ENCODE measurements at places on chromosomes 2 and 18. TPM values are rescaled to one million over a fixed set of nuclear protein-coding genes. Genes with fewer than 3 reads are reported as not detected.

Gene HAAO
- total RNA-seq: 6.1 TPM

Gene NPC1
- total RNA-seq: 29.3 TPM

Gene CYS1
- total RNA-seq: 0.46 TPM

Gene ANKRD29
- not detected for total RNA-seq

Gene CPLX4
- not detected for total RNA-seq

Gene NPAS2
- 4.8 TPM for total RNA-seq

GRCh38 chr2:189016311-189016861, 42.2 kb downstream of the COL3A1 start:
- H3K4me1 ChIP-seq: no peaks in the 10 kb centered on the region
- H3K4me3 ChIP-seq: no peak overlapping the region
- H3K27ac ChIP-seq: no peak overlapping the region
- peaks cover 18% of the 10 kb centered on the region for H3K27me3 ChIP-seq
- no peaks in the 10 kb centered on the region for H3K36me3 ChIP-seq

- H3K27me3 ChIP-seq: no peaks in the 10 kb centered on the region
- no peak overlapping the region for H3K4me3 ChIP-seq
- no peak overlapping the region for H3K27ac ChIP-seq
- no peak for DNase-seq
- no peaks in the 10 kb centered on the region for H3K36me3 ChIP-seq
- no peaks in the 10 kb centered on the region for H3K4me1 ChIP-seq
These were observed 465.5 kb upstream of the ID2 start for GRCh38 chr2:8216397-8216796.

DNA sequence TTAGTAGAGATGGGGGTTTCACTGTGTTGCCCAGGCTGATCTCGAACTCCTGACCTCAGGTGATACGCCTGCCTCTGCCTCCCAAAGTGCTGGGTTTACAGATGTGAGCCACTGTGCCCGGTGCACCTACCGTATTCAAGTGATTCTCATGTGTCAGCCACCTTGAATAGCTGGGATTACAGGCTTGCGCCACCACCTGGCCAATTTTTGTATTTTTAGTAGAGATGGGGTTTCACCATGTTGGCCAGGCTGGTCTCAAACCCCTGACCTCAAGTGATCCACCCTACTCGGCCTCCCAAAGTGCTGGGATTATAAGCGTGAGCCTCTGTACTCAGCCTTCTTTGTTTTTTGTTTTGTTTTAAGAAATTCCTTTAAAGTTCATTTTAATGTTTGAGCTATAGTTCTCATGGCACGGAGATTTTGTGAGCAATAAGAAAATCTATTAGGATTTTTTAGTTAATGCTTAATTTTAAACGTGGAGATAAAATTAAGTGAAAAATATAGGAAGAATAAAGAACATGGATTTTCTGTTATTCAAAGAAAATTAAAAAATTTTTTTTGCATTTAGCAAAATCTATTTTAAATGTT, 242.6 kb downstream of the PHLPP1 start:
- peaks cover 23% of the 10 kb centered on the region for H3K4me1 ChIP-seq
- peak; percentile 71 for DNase-seq
- H3K4me3 ChIP-seq: no peak overlapping the region
- no peaks in the 10 kb centered on the region for H3K27me3 ChIP-seq

- no peak for DNase-seq
- H3K27ac ChIP-seq: no peak overlapping the region
- H3K27me3 ChIP-seq: peaks cover 22% of the 10 kb centered on the region
- no peaks in the 10 kb centered on the region for H3K4me1 ChIP-seq
These were observed 43.3 kb upstream of the SERPINB2 start for GRCh38 chr18:63844254-63844653.

GRCh38 chr2:154489266-154489858, 209.1 kb upstream of the KCNJ3 start:
- no peaks in the 10 kb centered on the region for H3K36me3 ChIP-seq
- no peak overlapping the region for H3K4me3 ChIP-seq
- no peak overlapping the region for H3K27ac ChIP-seq
- no peaks in the 10 kb centered on the region for H3K4me1 ChIP-seq
- no peaks in the 10 kb centered on the region for H3K27me3 ChIP-seq

GRCh38 chr2:236127010-236127409, 41.2 kb downstream of the GBX2 start:
- H3K4me1 ChIP-seq: no peaks in the 10 kb centered on the region
- H3K27me3 ChIP-seq: no peaks in the 10 kb centered on the region
- no peak overlapping the region for H3K4me3 ChIP-seq
- DNase-seq: no peak
- no peak overlapping the region for H3K27ac ChIP-seq
- H3K36me3 ChIP-seq: no peaks in the 10 kb centered on the region

- H3K27me3 ChIP-seq: no peaks in the 10 kb centered on the region
- H3K4me1 ChIP-seq: no peaks in the 10 kb centered on the region
- no peak overlapping the region for H3K4me3 ChIP-seq
- H3K36me3 ChIP-seq: no peaks in the 10 kb centered on the region
- no peak for DNase-seq
These were observed 293.9 kb upstream of the DLGAP1 start for GRCh38 chr18:4748975-4749374.

DNA sequence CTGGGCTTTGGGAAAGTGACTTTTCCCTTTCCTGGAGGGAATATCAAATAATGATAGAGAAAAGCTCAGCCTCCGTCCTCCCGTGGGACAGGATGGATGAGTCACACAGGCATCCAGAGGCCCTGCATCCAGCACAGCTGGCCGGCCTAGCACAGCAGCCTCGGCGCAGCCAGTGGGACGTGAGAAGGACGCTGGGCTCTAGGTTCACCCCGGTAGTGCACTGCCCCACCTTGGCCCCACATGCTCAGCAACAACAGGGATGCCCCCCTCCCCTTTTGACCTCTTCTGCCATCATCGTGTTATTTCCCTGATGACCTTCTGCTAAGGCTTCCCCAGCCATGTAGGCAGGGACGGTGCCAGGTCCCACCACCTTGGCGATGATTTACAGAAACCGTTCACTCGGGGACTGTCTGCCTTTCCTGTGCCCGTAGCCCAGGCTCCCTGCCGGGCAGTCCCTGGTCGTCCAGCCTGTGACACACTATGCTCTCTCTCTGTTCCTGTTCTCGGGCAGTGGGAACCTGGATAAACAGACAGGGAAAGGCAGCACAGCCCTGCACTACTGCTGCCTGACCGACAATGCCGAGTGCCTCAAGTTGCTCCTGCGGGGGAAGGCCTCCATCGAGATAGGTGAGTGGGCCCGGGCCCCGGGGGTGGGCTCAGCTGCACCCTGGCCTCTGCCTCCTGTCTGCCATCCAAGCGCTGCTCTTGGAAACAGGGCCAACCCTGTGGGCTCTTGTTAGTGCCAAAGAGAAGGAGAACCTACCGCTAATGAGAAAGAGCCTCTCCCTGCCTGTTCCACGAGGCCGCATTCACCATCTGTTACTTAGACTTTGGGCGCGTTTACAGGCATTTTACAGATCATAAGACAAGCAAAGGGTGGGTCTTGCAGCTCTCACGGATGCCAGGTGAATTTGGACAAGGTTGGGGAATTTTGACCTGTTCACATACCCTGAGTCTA, 44.6 kb downstream of the ITGB1BP1 start:
- no peak overlapping the region for H3K27ac ChIP-seq
- H3K4me1 ChIP-seq: peaks cover 6% of the 10 kb centered on the region
- no peak overlapping the region for H3K4me3 ChIP-seq
- DNase-seq: no peak
- H3K27me3 ChIP-seq: peaks cover 6% of the 10 kb centered on the region

DNA sequence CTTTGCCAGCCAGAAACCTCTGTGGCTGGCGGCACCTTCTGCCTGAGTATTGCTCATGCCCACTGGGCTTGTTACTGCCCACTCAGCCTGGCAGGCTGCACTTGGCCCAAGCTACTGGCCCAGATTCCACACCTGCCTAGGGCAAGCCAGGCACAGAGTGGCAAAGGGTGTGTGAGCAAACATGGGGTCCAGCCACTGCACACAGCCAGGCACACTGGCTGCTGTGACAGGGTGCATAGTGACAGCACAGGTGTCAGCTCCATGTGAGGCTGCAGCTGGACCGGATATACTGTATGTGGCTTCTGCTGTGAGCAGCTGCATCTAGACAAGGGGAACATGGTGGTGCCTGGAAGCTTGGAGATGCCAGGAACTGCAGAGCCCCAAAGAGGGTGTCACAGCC, 113.9 kb downstream of the COPS8 start:
- no peak overlapping the region for H3K4me3 ChIP-seq
- H3K4me1 ChIP-seq: peaks cover 9% of the 10 kb centered on the region
- DNase-seq: no peak
- no peak overlapping the region for H3K27ac ChIP-seq

- H3K4me1 ChIP-seq: no peaks in the 10 kb centered on the region
- H3K27ac ChIP-seq: no peak overlapping the region
- H3K36me3 ChIP-seq: no peaks in the 10 kb centered on the region
- no peaks in the 10 kb centered on the region for H3K27me3 ChIP-seq
- DNase-seq: no peak
These were observed 533.5 kb upstream of the NRP2 start for GRCh38 chr2:205148755-205149154.

GRCh38 chr2:12543978-12544558, 172.7 kb upstream of the TRIB2 start:
- H3K27ac ChIP-seq: no peak overlapping the region
- no peak overlapping the region for H3K4me3 ChIP-seq
- H3K4me1 ChIP-seq: peaks cover 23% of the 10 kb centered on the region

GRCh38 chr2:108623616-108624015, 89.3 kb downstream of the LIMS1 start:
- H3K36me3 ChIP-seq: no peaks in the 10 kb centered on the region
- no peak for DNase-seq
- H3K27me3 ChIP-seq: no peaks in the 10 kb centered on the region
- peaks cover 72% of the 10 kb centered on the region for H3K4me1 ChIP-seq
- peak overlapping the region; percentile 94 for H3K27ac ChIP-seq
- H3K4me3 ChIP-seq: peak overlapping the region; percentile 92

DNA sequence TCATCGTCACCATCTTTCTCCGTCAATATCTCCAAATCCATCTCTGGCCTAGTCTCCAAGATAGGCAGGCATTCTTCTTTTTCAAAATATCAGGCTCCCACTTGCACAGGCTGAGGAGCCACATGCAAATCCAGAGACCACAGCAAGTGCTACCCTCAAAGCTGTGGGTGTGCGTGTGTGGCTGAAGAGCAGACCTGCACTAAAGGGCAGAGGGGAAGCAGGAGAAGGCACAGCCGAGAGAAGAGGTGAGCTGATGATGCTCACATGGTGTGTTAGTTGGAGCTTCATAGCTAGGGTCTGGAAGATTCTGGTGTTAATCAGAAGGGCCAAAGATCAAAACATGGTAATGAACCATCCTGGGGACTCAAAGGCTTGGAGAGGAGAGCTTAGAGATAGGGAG, 3.8 kb downstream of the SPEG start:
- no peaks in the 10 kb centered on the region for H3K36me3 ChIP-seq
- H3K4me1 ChIP-seq: peaks cover 10% of the 10 kb centered on the region
- H3K4me3 ChIP-seq: no peak overlapping the region
- DNase-seq: no peak
- H3K27me3 ChIP-seq: peaks cover 27% of the 10 kb centered on the region

GRCh38 chr2:120988051-120988699, 252.5 kb downstream of the GLI2 start:
- H3K4me3 ChIP-seq: no peak overlapping the region
- no peaks in the 10 kb centered on the region for H3K36me3 ChIP-seq
- no peaks in the 10 kb centered on the region for H3K27me3 ChIP-seq
- no peak overlapping the region for H3K27ac ChIP-seq
- H3K4me1 ChIP-seq: no peaks in the 10 kb centered on the region
- DNase-seq: no peak

DNA sequence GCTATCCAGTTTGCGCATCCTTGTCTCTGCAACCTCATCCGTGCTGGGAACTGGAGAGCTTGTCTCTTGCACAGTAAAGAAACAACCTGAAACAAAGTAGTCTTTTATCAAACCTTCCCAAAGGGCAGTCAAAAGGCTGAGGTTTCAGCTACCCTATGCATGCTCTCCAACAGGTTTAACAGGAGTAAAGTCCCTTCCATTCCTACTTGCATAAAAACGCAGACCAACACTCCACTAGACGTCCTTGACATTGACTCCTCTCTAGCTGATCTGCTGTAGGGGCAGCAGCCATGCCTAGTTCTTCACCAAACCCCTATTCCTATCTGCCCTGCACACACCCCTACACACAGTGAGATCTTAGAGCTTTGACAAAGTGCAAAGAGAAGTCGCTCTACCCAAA, 41.5 kb downstream of the L3MBTL4 start:
- no peak for DNase-seq
- no peak overlapping the region for H3K27ac ChIP-seq
- no peaks in the 10 kb centered on the region for H3K27me3 ChIP-seq
- no peaks in the 10 kb centered on the region for H3K36me3 ChIP-seq
- no peaks in the 10 kb centered on the region for H3K4me1 ChIP-seq

- DNase-seq: no peak
- no peaks in the 10 kb centered on the region for H3K27me3 ChIP-seq
- H3K36me3 ChIP-seq: peaks cover 2% of the 10 kb centered on the region
- no peaks in the 10 kb centered on the region for H3K4me1 ChIP-seq
These were observed 72.6 kb downstream of the LRRC30 start for GRCh38 chr18:7303316-7304060.

- no peaks in the 10 kb centered on the region for H3K27me3 ChIP-seq
- H3K4me3 ChIP-seq: no peak overlapping the region
- no peak overlapping the region for H3K27ac ChIP-seq
- no peak for DNase-seq
These were observed 1188.5 kb upstream of the NRXN1 start for GRCh38 chr2:52220393-52220792.

GRCh38 chr2:231203087-231203486, 4.7 kb downstream of the ARMC9 start:
- H3K4me1 ChIP-seq: no peaks in the 10 kb centered on the region
- no peak overlapping the region for H3K27ac ChIP-seq
- H3K27me3 ChIP-seq: peaks cover 6% of the 10 kb centered on the region
- no peaks in the 10 kb centered on the region for H3K36me3 ChIP-seq

GRCh38 chr18:74116633-74117554, 30.7 kb downstream of the FBXO15 start:
- H3K4me1 ChIP-seq: peaks cover 19% of the 10 kb centered on the region
- no peaks in the 10 kb centered on the region for H3K36me3 ChIP-seq
- H3K27ac ChIP-seq: no peak overlapping the region
- no peak overlapping the region for H3K4me3 ChIP-seq
- peak; percentile 25 for DNase-seq
- H3K27me3 ChIP-seq: no peaks in the 10 kb centered on the region

DNA sequence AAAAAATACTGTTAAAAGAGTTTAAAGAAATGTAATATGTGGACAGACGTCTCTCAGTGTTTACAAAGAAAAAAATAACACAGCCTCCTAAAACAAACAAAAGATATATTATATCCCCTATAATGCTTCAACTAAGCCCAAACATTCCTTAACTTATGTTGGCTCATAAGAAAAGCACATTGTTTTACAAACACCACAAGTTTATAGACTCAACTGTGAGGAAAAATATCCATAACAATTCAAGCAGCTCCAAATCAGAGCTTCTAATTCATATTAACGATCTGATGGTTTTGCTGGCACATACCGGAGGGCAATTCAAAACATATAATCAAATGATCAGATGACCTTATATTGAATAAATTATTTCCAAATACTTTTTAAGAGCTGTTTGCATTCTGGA, 5.5 kb downstream of the LPIN2 start:
- no peaks in the 10 kb centered on the region for H3K27me3 ChIP-seq
- DNase-seq: no peak
- H3K4me3 ChIP-seq: no peak overlapping the region
- H3K36me3 ChIP-seq: peaks cover 36% of the 10 kb centered on the region
- H3K27ac ChIP-seq: no peak overlapping the region

GRCh38 chr2:437180-437579, 149.3 kb upstream of the ALKAL2 start:
- H3K4me1 ChIP-seq: peaks cover 26% of the 10 kb centered on the region
- no peaks in the 10 kb centered on the region for H3K27me3 ChIP-seq
- no peak for DNase-seq
- H3K27ac ChIP-seq: no peak overlapping the region

GRCh38 chr2:18536100-18536499, 24.4 kb downstream of the RDH14 start:
- H3K27ac ChIP-seq: no peak overlapping the region
- H3K36me3 ChIP-seq: no peaks in the 10 kb centered on the region
- no peak overlapping the region for H3K4me3 ChIP-seq
- H3K4me1 ChIP-seq: peaks cover 2% of the 10 kb centered on the region
- DNase-seq: no peak

All from activated T-cell treated with anti-CD3 and anti-CD28 coated beads, Interleukin-2, amount 50 U/mL, for 72 hours (primary cell).